GM13976 (cell line): ENCODE measurements at places on chromosomes 2 and 18.

GRCh38 chr2:232447091-232447620, 8.8 kb upstream of the ALPI start:
- DNase-seq: no peak

DNA sequence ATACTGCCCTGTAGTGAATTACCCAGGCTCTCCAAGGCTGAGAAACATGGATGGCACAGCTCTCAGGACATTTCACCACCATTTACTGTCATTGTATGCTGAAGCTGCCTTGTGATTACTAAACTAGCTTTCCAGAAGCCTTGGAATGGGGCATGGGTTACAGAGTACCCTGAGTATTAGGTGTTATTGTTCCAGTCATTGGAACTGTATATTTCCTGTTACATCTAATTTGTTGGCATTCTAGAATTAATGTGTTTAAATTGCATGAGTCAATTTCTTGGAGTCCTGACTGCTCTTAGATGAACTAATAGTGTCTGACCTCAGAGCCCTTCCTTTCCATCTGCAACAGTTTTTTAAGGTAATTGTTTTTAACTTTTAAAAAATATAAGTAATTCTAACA, 9.0 kb downstream of the DGUOK start:
- DNase-seq: no peak

GRCh38 chr2:161321944-161322648, 13.9 kb downstream of the PSMD14 start:
- DNase-seq: no peak

GRCh38 chr2:221467610-221468009, 104.5 kb downstream of the EPHA4 start:
- no peak for DNase-seq

GRCh38 chr2:6922201-6922656, 5.0 kb downstream of the RNF144A start:
- DNase-seq: no peak

DNA sequence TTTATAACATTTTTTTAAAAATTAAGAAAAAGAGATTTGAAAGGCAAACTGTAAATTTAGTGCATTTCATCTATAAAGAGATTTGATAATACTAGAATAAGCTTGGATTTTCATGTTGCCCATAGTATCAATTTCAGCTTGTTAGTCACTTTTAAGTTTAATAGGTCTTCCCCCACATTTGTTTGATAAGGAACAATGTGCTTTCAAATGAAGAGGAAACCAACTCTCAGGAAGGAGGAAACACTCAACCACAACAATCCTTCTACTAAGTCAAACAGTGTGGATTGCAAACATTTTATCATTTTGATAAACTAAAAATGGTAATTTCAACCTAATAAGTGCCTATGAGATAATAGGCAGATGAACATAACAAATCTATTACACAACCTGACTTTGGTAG, 397.1 kb upstream of the CDH20 start:
- DNase-seq: no peak

GRCh38 chr2:64214281-64215115, 70.3 kb upstream of the PELI1 start:
- DNase-seq: peak; percentile 59
